ENCODE measurements at places on chromosomes 7 and 10.

DNA sequence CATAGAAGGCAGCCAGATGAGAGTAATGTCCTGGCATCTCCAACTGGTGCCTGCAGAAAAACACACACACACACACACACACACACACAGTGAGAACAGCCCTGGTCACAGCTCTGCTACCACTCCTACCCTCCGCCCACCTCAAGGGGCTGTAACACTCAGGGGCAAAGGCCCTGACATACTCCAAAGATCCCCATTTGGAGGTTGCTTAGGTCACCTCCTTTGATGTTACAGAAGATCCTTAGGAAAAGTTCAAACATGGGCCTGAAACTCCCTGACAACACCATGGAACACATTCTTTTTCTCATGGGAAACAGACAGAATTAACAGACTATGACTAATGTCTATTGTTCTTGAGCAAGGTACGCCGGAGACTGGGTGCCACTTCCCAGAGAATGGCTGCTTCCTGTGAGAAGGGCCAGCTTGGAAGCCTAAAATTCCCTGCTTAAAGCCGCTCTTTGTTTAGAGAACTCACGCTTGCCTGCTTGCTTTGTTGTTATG, 27.7 kb downstream of the DENND11 start:
- peaks cover 6% of the 10 kb centered on the region for H3K36me3 ChIP-seq
- H3K27ac ChIP-seq, result no peak overlapping the region
- no peak for DNase-seq
- H3K4me1 ChIP-seq, result peaks cover 27% of the 10 kb centered on the region

GRCh38 chr7:24709585-24710360, 47.5 kb downstream of the GSDME start:
- peaks cover under 1% of the 10 kb centered on the region for H3K4me1 ChIP-seq
- no peak overlapping the region for H3K27ac ChIP-seq
- DNase-seq, result no peak

GRCh38 chr10:113165673-113166072, 215.6 kb downstream of the TCF7L2 start:
- no peaks in the 10 kb centered on the region for H3K36me3 ChIP-seq
- no peak for DNase-seq
- peaks cover 10% of the 10 kb centered on the region for H3K27me3 ChIP-seq
- no peak overlapping the region for H3K27ac ChIP-seq
- H3K4me1 ChIP-seq, result peaks cover 11% of the 10 kb centered on the region

GRCh38 chr10:95848841-95849240, 58.9 kb upstream of the CC2D2B start:
- H3K4me1 ChIP-seq, result no peaks in the 10 kb centered on the region
- no peak for DNase-seq
- H3K27ac ChIP-seq, result no peak overlapping the region

GRCh38 chr10:47018026-47018735, 107.0 kb downstream of the PTPN20 start:
- no peaks in the 10 kb centered on the region for H3K27me3 ChIP-seq
- no peak for DNase-seq
- no peak overlapping the region for H3K27ac ChIP-seq

All from activated T-cell treated with anti-CD3 and anti-CD28 coated beads, Interleukin-2, amount 50 U/mL, for 72 hours (primary cell).